Stomach (tissue), 19 donors: ENCODE measurements at places on chromosomes 6 and 20. TPM values are rescaled to one million over a fixed set of nuclear protein-coding genes. Genes with fewer than 3 reads are reported as not detected.

DNA sequence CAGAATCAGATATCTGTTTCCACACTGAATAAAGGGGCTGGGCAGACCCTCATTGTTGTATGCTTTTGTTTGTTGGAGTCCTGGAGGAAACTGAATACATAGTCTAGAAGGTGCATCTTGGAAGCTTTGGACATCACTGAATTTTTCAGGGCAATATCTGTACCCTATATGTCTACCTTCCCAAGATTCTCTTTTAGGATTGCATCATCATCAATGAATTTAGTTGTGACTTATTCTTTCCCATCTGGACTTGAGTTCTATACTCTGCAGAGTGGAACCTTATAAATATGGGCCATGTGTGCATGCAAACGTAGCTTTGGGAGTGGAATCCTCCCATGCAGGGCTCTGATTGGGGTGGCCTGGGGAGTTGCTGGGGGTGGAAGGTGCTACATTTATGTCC is 60.7 kb upstream of the PROKR2 start:
- H3K27ac ChIP-seq, result no peak overlapping the region
- no peaks in the 10 kb centered on the region for H3K36me3 ChIP-seq
- no peak overlapping the region for H3K4me3 ChIP-seq
- no peaks in the 10 kb centered on the region for H3K4me1 ChIP-seq

- no peak for DNase-seq
- no peaks in the 10 kb centered on the region for H3K27me3 ChIP-seq
- no peak overlapping the region for H3K27ac ChIP-seq
- no peaks in the 10 kb centered on the region for H3K4me1 ChIP-seq
These were observed 22.4 kb downstream of the C20orf173 start for GRCh38 chr20:35506872-35507638.

- no peaks in the 10 kb centered on the region for H3K27me3 ChIP-seq
- peaks cover 20% of the 10 kb centered on the region for H3K4me1 ChIP-seq
- no peak for DNase-seq
- H3K4me3 ChIP-seq, result no peak overlapping the region
These were observed 37.8 kb downstream of the DUSP22 start for GRCh38 chr6:329888-330691.

DNA sequence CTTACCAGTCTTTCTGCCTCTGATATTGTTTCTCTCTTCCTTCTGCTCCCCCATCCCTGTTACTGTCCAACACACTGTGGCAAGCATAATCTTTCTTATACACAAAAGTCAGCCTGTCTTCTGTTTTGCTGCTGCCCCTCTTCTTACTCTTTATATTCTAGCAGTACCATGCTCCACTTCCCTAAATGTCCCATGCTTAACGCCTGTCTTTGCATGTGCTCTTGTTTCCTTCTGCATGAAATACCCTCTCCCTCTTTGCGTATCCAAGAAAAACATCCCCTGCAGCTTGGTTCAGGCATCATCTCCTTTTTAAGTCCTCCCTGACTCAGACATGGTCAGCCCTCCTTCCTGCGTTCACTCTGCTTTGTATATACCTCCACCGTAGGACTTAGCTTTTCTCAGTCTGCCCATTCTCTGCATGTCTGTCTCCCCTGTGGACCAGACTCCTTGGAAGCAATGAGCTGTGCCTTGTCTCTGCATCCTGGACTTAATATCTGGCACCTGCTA is 103.9 kb downstream of the CTNNBL1 start:
- H3K27ac ChIP-seq, result no peak overlapping the region
- no peak overlapping the region for H3K4me3 ChIP-seq
- DNase-seq, result no peak
- H3K4me1 ChIP-seq, result no peaks in the 10 kb centered on the region

DNA sequence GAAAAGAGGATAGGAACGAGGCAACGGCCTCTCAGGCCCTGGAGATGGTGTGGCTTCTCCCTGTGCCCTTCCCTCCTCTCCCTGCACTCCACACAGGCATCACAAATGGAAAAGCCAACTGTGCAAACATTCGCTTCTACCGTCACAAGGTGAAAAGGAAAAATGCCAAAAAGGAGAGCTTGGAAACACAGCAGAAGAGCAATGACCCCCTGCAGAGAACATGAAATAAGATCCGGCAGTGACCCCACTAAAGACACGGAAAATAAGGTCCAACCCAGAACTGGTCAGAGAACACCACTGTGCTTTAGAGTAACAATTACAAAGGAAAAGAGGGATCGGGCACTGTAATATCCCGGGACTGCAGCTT is 63.0 kb downstream of the SLC22A23 start:
- H3K27ac ChIP-seq, result no peak overlapping the region
- no peak overlapping the region for H3K4me3 ChIP-seq
- H3K27me3 ChIP-seq, result no peaks in the 10 kb centered on the region
- H3K4me1 ChIP-seq, result peaks cover 34% of the 10 kb centered on the region
- no peak for DNase-seq

DNA sequence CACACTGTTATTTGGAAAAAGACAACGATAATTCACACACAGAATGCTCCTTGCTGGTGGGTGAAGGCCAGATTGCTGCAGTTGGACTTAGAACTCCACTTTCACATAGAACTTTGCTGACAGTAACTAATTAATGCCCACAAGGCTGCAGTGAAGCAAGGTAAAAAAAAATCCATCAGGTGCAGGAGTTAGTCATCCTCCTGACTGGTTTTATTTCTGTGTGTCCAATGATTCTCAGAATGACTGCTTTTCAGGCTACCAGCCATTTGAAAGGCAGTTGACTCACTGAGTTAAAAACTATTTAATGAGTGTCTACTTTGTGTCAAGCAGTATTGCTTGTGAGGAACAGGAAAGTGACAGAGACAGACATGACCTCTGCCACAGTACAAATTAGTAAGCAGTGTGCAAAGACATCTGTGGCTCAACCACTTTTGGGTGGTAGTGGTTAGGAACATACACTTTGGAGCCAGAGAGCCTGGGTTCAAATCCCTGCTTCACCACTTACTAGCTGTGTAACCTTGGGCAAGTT is 41.9 kb downstream of the ELOVL5 start:
- no peak overlapping the region for H3K4me3 ChIP-seq
- H3K27me3 ChIP-seq, result no peaks in the 10 kb centered on the region
- H3K4me1 ChIP-seq, result peaks cover 30% of the 10 kb centered on the region
- H3K27ac ChIP-seq, result no peak overlapping the region
- DNase-seq, result no peak
- H3K36me3 ChIP-seq, result no peaks in the 10 kb centered on the region

GRCh38 chr6:111650049-111650448 is 44.4 kb upstream of the TRAF3IP2 start:
- H3K27ac ChIP-seq, result no peak overlapping the region
- H3K4me1 ChIP-seq, result no peaks in the 10 kb centered on the region
- H3K36me3 ChIP-seq, result no peaks in the 10 kb centered on the region
- no peak overlapping the region for H3K4me3 ChIP-seq
- no peaks in the 10 kb centered on the region for H3K27me3 ChIP-seq
- DNase-seq, result no peak

DNA sequence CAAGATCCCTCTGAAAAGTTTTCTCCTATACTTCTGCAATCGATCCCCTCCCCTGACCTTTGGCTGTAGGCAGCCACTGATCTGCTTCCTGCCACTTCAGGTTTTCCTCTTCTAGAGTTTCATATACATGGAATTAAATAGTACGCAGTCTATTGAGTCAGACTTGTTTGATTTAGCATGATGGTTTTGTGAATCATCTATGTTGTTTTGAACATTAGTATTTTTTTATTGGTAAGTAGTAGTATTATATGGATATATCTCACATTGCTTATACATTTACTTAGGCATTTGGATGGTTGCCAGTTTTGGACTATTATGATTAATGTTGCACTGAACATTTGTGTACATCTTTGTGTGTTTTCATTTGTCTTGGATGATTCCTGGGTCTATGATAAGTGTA is 518.0 kb downstream of the CD109 start:
- DNase-seq, result no peak
- no peak overlapping the region for H3K4me3 ChIP-seq
- H3K27me3 ChIP-seq, result no peaks in the 10 kb centered on the region
- H3K36me3 ChIP-seq, result no peaks in the 10 kb centered on the region
- H3K27ac ChIP-seq, result no peak overlapping the region

- no peak overlapping the region for H3K4me3 ChIP-seq
- H3K27me3 ChIP-seq, result no peaks in the 10 kb centered on the region
- DNase-seq, result no peak
- peak overlapping the region; percentile 83 for H3K27ac ChIP-seq
- H3K36me3 ChIP-seq, result no peaks in the 10 kb centered on the region
- peaks cover 30% of the 10 kb centered on the region for H3K4me1 ChIP-seq
These were observed 154.2 kb upstream of the RNF24 start for GRCh38 chr20:4169360-4170190.

- H3K27ac ChIP-seq, result no peak overlapping the region
- DNase-seq, result no peak
- no peaks in the 10 kb centered on the region for H3K27me3 ChIP-seq
- no peak overlapping the region for H3K4me3 ChIP-seq
- H3K4me1 ChIP-seq, result peaks cover 23% of the 10 kb centered on the region
These were observed 13.7 kb downstream of the KIF3B start for GRCh38 chr20:32291166-32291565.

- H3K27ac ChIP-seq, result no peak overlapping the region
- no peak for DNase-seq
- peaks cover 45% of the 10 kb centered on the region for H3K4me1 ChIP-seq
- no peaks in the 10 kb centered on the region for H3K27me3 ChIP-seq
- no peaks in the 10 kb centered on the region for H3K36me3 ChIP-seq
These were observed 17.8 kb downstream of the SLC22A1 start for GRCh38 chr6:160139420-160139851.

DNA sequence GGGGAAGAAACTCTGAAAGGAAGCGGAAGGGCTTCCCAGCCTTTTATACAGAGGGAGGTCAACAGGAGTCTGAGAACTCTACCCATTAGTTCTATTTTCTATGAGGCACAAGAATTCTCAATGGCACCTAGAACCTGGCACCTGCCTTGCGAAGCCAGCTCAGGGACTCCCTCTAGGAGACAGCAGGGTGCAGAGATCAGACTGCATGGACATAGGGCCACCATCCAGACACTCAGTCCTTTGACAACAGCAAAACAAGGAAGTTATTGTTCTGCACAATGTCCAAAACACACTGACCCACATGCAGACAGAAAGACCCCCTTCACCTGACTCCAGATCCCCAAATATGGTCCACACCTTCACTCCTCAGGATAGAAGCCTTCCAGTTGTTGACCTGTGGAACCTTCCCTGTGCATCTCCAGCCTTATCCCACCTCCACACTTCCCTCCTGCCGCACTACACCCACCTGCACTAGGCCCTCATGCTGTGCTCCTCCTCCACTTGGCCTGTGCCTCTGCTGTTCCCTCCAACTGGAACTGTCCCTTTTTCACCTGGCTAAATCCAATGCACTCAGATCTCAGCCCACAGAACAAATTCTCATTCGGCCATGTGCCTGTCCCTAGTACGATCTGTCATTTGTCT is 27.8 kb downstream of the ACSS1 start:
- peaks cover 32% of the 10 kb centered on the region for H3K36me3 ChIP-seq
- no peak for DNase-seq
- H3K27ac ChIP-seq, result no peak overlapping the region
- peaks cover 56% of the 10 kb centered on the region for H3K4me1 ChIP-seq
- H3K4me3 ChIP-seq, result no peak overlapping the region

DNA sequence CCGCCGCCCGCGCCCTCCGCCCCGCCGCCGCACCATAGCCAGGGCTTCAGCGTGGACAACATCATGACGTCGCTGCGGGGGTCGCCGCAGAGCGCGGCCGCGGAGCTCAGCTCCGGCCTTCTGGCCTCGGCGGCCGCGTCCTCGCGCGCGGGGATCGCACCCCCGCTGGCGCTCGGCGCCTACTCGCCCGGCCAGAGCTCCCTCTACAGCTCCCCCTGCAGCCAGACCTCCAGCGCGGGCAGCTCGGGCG is 1.5 kb downstream of the FOXC1 start:
- no peak for DNase-seq
- peak overlapping the region; percentile 68 for H3K4me3 ChIP-seq
- peaks cover 83% of the 10 kb centered on the region for H3K27me3 ChIP-seq
- no peak overlapping the region for H3K27ac ChIP-seq
- peaks cover 62% of the 10 kb centered on the region for H3K4me1 ChIP-seq

DNA sequence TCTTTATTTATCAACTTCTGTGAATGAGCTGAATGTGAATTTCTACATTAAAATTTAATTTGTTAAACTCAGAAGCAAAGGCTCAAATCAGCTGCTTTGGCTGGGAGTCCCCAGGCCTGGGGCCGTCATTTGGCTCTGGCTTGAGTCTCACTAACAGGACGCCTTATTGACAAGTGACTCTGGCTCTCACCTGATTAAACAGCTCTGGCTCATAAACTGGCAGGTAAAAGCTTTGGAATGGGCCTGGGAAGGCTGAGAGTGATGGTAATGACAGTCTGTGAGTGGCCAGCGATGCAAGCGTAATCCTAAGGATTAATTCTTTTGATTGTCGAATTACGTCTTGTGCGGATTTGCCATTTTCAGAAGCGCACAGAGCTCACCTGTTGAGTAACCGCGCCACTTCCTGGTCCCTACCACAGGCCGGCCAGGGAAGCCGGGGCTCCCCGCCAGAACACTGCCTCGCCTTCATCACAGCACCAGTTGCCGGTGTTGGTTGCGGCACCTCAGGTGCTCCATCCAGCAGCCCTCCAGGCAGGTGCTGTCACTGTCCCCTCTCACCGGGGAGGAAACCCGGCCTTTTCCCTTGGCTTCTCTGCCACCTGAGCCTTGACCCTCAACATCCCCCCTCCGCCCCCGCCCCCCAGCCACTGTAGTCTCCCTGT is 110.7 kb downstream of the ZDHHC14 start:
- no peak overlapping the region for H3K27ac ChIP-seq
- no peak for DNase-seq
- H3K4me1 ChIP-seq, result no peaks in the 10 kb centered on the region
- no peaks in the 10 kb centered on the region for H3K36me3 ChIP-seq

DNA sequence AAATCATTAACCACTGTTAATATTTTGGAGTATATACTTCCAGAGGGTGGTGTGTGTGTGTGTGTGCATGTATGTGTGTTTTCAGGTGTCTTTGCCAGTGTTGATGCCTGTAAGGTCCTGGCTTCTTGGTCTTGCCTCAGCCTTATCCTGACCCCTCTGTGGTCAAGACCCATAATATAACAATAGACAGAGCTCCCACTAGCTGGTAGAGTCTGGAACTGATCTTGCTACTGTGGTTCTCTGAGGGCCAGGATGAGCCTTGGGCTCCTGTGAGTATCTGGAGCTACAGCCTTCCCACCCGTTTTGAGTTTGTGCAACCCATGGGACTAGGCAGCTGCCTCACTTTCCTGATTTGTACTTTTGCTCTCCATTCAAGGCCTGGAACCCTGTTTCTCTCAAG is 191.0 kb downstream of the IBTK start:
- no peaks in the 10 kb centered on the region for H3K36me3 ChIP-seq
- no peaks in the 10 kb centered on the region for H3K27me3 ChIP-seq
- no peak overlapping the region for H3K4me3 ChIP-seq

- peaks cover 39% of the 10 kb centered on the region for H3K36me3 ChIP-seq
- H3K4me3 ChIP-seq, result no peak overlapping the region
- DNase-seq, result no peak
- H3K27ac ChIP-seq, result no peak overlapping the region
- H3K27me3 ChIP-seq, result no peaks in the 10 kb centered on the region
These were observed 46.9 kb downstream of the AK9 start for GRCh38 chr6:109644131-109644530.

- no peak for DNase-seq
- H3K36me3 ChIP-seq, result no peaks in the 10 kb centered on the region
- H3K4me3 ChIP-seq, result no peak overlapping the region
These were observed 120.2 kb downstream of the QRSL1 start for GRCh38 chr6:106749609-106750008.

GRCh38 chr6:31299511-31299910 is 27.6 kb upstream of the HLA-C start:
- peaks cover 28% of the 10 kb centered on the region for H3K27me3 ChIP-seq
- no peak overlapping the region for H3K27ac ChIP-seq
- H3K4me3 ChIP-seq, result no peak overlapping the region

Gene SLC2A10
- polyA plus RNA-seq, result 10.5 TPM

Gene HNF4A
- polyA plus RNA-seq, result 1.3 TPM

Gene MAPK13
- polyA plus RNA-seq, result 35.9 TPM

Gene ELOVL2
- not detected for polyA plus RNA-seq

Gene MEI4
- not detected for polyA plus RNA-seq

Gene GUCA1A
- 0.10 TPM for polyA plus RNA-seq

Gene KIF25
- 0.31 TPM for polyA plus RNA-seq

Gene PHF20
- polyA plus RNA-seq, result 27.3 TPM
